ENCODE measurements at places on chromosomes 6 and 20.

DNA sequence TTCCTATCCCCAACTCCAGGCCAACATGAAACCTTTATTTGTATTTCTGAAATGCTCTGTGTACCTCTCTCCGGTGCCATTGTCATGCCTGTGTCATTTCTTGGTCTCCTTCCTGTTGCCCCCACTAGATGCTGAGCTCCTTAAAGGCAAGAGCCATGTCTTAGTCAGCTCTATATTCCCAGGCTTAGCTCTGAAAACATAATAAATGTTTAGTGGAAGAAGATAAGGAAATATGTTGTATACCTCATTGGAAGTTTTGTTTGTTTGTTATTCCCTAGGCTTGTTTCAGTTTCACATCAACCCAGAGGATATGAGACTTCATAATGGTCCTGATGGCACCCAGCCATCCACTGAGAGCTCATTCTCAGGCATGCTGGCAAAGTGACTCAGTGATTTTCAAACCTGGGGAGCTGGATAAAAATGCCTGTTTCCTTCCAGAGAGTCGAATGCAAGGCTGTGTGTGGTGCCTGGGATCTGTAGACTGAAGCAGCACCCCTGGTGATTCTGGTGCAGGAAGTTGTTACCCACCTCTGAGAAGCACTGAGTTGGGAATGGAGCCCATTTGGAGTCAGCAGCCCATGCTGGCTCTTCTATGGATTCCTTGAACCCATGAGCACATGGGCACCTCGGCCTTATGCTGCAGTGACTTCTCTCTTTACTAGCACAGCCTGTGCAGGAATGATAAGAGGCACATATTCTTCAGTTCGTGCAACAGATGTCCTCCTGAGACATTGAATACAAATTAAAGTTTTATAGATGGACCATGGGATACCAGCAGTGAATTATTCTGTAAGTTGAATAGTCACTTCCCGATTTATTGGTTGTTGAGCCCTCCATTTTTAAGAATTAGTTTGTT lies 205.2 kb downstream of the FARS2 start:
- DNase-seq, result no peak

- DNase-seq, result no peak
Observed at GRCh38 chr20:9736373-9736772, 102.5 kb downstream of the PAK5 start.

- DNase-seq, result no peak
Observed at GRCh38 chr6:89190741-89191140, 26.4 kb downstream of the GABRR1 start.

- DNase-seq, result no peak
Observed at GRCh38 chr6:39107641-39108040, 7.3 kb downstream of the SAYSD1 start.

DNA sequence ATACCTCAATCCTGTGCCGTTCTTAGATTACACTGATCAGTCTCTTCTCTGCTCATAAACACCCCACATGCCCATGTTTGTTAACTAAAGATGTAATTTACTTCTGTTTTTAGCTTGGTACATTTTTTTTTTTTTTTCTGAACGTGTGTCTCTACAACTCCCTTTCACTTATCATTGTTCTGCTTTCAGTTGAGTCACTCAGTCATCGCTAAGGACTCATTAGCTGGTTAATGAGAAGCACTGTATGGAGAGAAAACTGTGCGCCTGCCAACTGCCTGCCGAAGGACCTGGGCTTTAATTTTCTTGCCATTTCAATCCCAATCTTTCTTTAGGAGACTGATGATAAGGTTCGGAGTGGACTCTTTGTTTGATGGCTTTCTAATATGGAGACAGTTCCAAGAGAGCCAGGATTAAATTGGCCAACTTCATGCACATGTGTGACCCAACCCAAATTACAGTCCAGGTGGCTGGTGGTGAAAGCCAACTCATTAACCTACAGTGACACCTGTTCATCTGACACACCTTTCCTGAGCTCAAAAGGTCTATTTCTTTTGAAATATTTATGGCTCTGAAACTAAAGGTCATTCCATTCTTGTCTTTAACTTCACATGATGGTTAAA lies 334.1 kb downstream of the BCKDHB start:
- no peak for DNase-seq

GRCh38 chr6:107646176-107646575 lies 156.3 kb downstream of the SOBP start:
- no peak for DNase-seq

- no peak for DNase-seq
Observed at GRCh38 chr20:61706259-61706961, 359.3 kb downstream of the TAF4 start.

DNA sequence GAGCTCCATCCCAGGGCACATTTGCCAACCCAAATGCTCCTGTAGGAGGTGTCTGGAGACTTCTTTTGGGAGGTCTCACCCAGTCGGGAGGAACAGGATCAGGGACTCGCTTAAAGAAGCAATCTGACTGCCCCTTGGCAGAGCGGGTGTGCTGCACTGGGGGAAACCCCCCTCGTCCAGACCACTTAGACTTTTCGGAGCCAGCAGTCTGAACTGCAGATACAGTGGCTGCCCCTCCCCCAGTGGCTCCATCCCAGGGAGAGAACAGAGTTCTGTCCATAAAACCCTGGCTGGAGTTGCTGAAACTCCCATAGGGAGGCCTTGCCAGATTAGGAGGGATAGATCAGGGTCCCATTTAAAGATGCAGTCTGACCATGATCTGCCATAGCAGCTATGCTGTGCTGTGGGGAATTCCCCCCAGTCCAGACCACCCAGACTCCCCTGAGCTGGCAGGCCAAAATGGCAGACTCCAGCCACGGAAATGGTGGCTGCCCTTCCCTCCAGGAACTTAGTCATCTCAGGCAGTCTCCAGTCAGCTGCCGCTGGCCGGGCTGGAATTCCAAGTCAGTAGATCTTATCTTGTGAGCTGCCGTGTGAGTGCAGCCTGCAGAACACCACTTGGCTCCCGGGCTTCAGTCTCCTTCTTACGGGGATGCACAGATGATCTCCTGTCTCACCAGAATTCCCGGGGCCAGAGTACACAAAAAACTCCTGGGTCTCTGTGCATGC lies 278.1 kb upstream of the SASH1 start:
- DNase-seq, result no peak

GRCh38 chr20:3071610-3072529 lies at the start of gene OXT:
Gene OXT, plus strand, starts transcription at chr20:3071620. Its CDS starts 36 bp downstream, at chr20:3071656.
- DNase-seq, result no peak

DNA sequence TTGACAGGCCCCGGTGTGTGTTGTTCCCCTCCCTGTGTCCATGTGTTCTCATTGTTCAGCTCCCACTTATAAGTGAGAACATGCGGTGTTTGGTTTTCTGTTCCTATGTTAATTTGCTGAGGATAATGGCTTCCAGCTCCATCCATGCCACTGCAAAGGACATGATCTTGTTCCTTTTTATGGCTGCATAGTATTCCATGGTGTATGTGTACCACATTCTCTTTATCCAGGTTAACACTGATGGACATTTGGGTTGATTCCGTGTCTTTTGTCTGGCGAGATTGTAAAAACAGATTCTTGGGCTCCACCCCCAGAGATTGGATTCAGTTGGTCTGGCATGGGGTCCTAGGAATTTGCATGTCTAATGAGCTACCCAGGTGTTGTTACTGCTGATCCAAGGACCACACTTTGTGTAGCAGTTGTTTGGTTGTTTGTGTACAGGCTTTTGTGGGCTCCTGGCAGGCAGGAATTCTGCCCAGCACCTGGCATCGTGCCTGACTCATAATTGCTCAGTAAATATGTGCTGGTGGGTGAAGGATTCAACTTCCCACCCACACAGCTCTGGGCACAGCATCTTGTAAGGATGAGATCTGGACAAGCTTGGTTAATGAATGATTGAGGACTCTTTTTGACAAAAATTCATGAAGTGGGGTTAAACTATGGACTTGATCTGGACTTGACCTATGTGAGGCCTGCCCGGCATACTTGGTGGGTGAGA lies 5.2 kb downstream of the TOX2 start:
- no peak for DNase-seq

DNA sequence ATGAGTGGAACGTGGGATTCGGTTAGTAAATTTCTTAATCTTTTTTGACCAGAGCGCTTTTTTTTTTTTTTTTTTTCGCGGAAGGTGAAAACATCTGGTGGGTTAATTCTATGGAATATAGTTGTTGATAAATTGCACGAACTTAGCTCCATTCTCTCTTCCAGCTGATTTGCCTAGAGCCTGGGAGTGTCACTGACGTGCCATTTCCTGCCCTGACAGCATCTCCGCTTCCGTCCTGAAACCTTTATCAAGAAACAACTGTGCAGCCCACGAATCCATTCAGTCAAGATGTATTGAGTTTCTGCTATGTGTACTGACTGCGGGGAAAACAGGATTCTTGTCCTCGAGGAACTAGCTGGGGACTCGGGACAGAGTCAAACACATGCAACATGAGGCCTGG lies 59.5 kb upstream of the TGM3 start:
- no peak for DNase-seq

DNA sequence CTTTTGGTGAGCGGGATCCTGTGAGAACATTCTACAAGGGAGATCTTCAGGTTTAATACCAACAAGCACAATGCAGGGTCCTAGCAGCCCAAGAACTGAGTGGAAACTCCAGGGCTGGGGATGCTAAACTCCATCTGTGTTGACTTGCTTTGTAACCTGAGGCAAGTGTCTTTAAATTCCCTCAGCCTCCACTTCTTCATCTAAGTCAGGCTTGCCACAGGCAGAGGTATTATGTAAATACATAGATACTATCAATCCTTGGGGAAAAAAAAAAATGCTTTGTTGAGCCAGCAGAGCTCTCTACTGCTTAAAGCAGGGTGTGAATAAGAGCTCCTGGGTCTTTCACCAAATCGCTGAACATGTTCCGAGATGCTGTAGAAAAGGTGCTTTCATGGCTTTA lies 114.2 kb upstream of the PHACTR1 start:
- DNase-seq, result no peak

DNA sequence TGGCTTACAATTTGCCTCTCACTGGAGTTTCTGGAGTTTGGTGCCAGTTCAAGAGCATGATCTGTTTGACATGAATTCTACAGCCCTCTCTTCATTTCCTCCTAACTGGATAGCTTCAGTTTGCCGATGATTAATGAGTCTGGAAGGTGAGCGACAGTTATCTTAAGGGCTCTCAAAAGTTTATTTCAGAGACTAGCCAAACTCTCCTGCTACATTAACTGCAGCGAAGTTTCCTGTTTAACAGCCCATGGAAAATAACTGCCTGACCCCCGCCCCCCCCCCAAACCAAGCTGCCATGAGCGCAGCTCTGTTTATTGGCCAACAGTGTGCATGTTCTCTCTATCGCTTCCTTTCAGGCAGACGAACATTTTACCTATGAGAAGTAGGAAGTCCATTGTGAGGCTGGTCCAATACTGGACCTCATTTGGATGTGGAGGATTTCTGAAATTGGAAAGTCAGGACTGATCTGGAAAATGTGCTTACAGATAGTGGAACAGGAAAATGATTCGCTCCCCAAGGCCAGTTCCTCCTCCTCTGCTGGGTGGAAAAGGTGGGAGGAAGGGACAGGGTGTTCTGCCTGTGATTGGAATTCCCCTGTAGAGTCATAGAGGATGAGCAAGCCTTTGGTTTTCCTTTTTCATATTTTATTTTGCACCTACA lies 522.2 kb upstream of the JAG1 start:
- no peak for DNase-seq

DNA sequence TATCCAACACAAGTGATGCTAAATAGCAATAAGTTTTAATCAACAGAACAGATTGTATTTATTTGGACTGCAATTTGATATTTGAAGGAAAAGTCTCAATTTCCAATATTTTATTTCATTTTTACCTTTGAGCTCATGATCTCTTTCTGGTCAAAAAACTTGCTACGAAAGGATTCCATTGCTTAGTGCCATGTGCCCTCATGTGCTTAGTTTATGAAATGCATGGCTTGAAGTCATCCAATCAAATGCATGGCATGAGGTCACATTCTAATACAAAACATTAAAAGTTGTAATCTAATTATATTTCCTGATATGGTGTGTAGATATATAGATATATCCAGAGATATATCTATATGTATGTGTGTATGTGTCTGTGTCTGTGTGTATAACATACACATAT lies 321.2 kb upstream of the ADGRB3 start:
- DNase-seq, result no peak

DNA sequence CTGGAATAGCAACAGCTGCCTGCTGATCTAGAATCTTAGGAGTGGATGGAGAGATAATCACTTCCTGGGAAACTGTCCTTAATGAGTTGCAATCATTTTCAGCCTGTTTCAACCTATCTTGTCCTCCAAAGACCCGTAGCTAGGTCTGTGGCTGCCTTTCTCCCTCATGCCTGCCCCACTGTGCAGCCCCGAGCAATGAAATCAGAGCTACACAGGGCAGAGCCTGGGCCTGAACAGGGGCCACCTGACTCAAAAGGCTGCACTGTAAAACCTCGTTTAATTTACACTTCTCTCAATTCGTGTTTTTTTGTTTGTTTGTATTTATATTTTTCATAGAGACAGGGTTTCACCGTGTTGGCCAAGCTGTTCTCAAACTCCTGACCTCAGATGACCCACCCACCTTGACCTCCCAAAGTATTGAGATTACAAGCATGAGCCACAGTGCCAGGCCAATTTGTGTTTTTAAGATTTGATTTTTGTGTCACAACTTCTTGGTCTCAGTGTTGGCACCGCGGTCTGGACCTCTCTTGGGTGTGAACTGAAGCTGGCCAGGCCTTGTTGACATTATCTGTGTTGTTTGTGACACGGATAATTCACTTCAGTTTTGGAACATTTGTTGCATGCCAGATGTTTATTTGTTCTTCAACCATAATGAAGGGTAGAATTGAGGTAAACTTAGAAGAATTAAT lies 21.5 kb downstream of the GGTLC1 start:
- no peak for DNase-seq

GRCh38 chr6:17204533-17204932 lies 76.6 kb upstream of the RBM24 start:
- DNase-seq, result no peak

DNA sequence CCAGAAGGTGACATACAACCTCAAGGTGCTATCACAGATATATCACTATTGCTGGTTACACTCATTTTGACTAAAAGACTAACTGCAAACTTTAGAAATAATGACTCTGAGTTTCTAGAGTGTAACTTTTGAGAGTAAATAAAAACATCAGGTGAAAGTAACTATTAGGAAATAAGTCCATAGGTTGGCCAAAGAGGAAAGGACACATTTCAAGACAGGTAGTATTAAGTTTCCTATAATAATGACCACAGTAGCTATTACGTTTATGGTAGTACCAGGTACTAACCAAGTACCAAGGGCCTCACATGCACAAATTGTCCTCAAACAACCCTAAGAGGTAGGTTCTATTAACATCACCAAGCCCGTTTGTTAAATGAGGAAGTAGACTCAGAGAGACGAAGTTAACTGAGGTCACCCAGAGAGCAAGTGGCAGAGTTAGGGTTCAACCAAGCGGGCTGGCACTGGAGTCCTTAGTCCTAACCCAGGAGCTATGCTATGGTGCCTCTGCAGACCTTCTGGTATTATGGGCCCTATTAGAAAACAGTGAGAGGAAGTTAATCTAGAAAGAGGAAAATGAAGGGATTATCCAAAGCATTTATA lies 36.8 kb downstream of the HEBP2 start:
- DNase-seq, result no peak

GRCh38 chr6:35919085-35919826 lies 1.6 kb downstream of the SRPK1 start:
- DNase-seq, result no peak

DNA sequence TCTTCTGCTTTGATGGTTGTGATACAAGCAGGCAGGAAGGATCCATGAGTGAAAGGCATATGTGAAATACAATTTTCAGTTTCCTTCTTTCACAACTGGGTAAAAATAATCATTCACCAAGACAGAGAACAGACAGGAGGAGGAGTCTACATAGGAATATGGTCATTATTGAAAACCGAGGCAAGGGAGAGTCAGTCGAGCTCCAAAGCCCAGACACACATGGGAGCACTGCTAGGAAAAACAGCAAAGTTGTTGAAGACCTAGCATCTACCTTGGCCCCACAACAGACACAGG lies 260.6 kb downstream of the ERMARD start:
- no peak for DNase-seq

GRCh38 chr6:157209865-157210530 lies 113.3 kb downstream of the TMEM242 start:
- DNase-seq, result no peak
